Activated T-helper 17 cell treated with anti-CD3 and anti-CD28 coated beads, Interleukin-2, amount 50 U/mL, for 72 hours (primary cell): ENCODE measurements at places on chromosomes 12 and 14.

DNA sequence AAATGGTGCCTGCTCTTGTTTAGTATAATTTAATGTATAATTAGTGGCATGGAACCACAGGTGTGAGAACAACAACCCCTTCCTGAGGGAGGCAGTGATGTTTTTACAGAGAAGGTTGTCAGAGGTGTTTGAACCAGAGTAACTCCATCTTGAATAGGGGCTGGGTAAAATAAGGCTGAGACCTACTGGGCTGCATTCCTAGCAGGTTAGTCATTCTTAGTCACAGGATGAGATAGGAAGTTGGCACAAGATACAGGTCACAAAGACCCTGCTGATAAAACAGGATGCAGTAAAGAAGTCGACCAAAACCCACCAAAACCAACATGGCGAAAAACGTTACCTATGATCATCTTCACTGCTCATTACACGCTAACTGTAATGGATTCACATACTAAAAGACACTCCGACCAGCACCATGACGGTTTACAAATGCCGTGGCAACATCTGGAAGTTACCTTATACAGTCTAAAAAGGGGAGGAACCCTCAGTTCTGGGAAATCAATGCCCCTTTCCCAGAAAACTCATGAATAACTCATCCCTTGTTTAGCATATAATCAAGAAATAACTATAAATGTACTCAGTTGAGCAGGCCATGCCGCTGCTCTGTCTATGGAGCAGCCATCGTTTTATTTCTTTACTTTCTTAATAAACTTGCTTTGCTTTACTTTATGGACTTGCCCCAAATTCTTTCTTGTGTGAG is 47.8 kb upstream of the LTA4H start:
- no peaks in the 10 kb centered on the region for H3K27me3 ChIP-seq
- H3K4me1 ChIP-seq, result peaks cover 6% of the 10 kb centered on the region
- H3K27ac ChIP-seq, result no peak overlapping the region

- peak; percentile 52 for ATAC-seq
- H3K27me3 ChIP-seq, result no peaks in the 10 kb centered on the region
- no peak overlapping the region for H3K4me3 ChIP-seq
- H3K36me3 ChIP-seq, result no peaks in the 10 kb centered on the region
These were observed 142.0 kb downstream of the KCNK10 start for GRCh38 chr14:88181072-88181471.

- peaks cover 35% of the 10 kb centered on the region for H3K36me3 ChIP-seq
- H3K27me3 ChIP-seq, result no peaks in the 10 kb centered on the region
- H3K27ac ChIP-seq, result no peak overlapping the region
- H3K4me1 ChIP-seq, result peaks cover 14% of the 10 kb centered on the region
These were observed 90.4 kb downstream of the PPP2R5E start for GRCh38 chr14:63452796-63453195.

DNA sequence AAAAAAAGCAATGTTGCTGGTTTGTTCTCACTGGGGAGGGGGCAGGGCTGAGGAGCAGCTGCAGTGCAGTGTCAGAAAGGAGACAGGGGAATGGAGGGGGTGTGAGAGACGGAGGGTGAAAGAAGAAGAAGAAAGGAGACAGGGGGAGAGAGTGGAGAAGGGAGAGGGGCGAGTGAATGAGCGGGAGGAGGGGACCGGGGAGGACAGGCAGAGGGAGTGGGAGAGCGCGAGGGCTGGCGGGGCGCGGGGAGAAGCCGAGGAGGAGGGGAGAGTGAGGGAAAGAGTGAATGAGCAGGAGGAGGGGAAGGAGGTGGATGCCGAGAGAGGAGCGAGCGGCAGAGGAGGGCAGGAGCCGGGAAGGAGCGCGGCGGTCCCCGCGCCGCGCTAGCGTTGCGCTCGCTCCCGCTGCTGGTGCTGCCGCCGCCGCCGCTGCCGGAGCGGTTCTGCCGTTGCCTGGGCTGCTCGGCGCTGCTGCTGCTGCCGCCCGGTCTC is at the start of gene NOVA1:
NOVA1 (minus strand) TSS at position 445 of the 492 bp plus-strand sequence. CDS start 597 bp downstream, outside the sequence.
- no peak within 1 kb of the TSS for H3K27ac ChIP-seq
- H3K27me3 ChIP-seq, result peaks cover 23% of the 10 kb centered on the region
- ATAC-seq, result no peak
- no peaks in the 10 kb centered on the region for H3K4me1 ChIP-seq
